ENCODE measurements at places on chromosomes 7 and 10.

- no peak for DNase-seq
Measured at GRCh38 chr7:2904202-2904601, 60.1 kb upstream of the GNA12 start.

- no peak for DNase-seq
Measured at GRCh38 chr7:17556247-17556956, 257.9 kb downstream of the AHR start.

DNA sequence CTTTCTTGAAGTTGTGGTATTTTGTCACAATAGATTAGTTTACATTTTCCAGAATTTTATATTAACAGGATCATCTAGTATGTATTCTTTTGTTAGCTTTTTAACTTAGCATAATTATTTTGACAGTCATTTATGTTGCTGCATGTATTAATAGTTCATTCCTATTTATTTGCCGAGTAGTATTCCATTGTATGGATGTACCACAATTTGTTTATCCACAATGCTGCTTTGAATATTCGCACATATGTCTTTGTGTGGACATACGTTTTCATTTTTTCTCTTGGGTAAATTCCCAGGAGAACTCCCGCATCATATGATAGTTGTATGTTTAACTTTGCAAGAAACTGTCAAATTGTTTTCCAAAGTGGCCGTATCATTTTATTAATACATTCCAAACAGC is 115.7 kb downstream of the CPEB3 start:
- no peak for DNase-seq

- DNase-seq, result no peak
Measured at GRCh38 chr10:62239994-62240393, 28.6 kb downstream of the RTKN2 start.

GRCh38 chr10:86371116-86371515 is 4.5 kb upstream of the GRID1 start:
- no peak for DNase-seq

DNA sequence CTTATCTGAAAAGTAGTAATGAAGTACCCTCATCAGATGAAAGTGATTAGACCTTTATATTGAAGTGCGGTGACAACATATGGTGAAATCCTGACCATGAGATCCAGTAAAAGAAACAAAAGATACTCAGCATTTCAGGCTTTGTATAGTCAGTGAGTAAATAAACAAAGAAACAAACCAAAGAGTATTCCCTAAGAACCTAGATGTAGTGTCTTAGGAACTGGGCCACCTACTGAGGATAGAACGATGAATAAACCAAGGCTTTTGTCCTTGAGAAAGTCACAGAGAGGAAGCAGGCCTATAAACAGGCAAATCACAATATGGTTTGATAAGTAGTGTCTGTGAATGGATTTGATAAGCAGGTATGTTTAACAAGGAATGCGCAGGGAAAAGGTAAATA is 46.2 kb downstream of the ZNF277 start:
- no peak for DNase-seq

GRCh38 chr10:102645388-102645740 is 1.1 kb downstream of the TRIM8 start:
- DNase-seq, result no peak

DNA sequence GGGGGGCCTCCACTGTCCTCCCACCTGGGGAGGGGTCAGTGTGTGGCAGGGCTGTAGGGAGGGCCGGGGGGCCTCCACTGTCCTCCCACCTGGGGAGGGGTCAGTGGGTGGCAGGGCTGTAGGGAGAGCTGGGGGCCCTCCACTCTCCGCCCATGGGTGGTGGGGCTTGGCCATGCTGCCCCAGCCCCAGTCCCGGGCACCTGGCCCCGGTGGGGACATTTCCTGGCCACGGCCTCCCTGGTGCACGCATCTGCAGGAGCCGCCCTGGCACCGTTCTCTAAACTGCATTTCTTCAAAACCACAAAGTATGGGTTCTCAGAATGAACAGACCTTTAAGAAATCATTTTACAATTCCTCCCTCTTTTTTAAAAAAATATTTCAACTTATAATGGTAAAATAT is 89.3 kb upstream of the PDGFA start:
- DNase-seq, result no peak

GRCh38 chr10:77577666-77578229 is 59.9 kb downstream of the KCNMA1 start:
- DNase-seq, result no peak

- no peak for DNase-seq
Measured at GRCh38 chr10:96325719-96326373, 21.6 kb downstream of the DNTT start.

DNA sequence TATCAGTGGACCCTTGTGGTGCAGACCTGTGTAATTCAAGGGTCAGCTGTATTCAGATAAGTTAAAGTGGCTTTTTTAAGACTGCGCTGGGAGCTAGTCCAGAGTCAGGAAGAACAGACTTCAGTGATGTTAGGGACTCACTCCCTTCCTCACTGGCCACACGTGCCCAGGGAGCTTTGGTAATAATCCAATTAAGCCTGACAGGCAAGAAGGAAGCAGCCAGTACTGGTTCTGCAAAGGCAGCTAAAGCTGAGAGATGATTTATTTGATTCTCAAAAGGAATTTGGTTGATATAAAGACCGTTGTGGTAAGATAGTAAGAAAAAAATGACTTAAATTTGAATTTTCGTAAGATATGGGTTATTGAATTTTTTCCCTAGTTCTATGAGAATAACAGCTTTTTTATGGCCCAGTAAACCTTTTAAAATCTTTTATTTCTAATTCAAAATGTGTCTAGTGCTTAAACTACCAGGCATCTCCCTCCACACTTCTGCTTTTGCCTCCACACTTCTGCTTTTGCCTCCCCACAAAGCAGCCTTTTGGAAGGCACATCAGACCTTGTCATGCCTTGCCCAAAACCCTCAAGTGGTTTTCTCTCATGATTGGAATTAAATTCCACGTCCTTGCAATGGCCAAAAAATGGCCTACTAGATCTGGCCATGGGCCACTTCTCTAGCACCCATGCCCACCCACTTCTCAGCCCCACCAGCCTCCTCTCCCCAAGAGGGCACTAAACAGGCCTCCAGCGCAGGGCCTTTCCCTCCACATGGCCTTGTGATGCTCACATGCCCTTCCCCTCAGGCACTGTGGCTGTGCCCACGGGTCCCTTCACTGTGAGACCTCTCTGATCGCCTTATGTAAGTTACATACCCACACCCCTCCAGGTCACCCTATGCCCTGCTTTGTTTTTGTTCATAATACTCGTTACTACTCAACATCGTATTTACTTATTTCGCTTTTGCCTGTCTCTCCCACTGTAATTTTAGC is 92.5 kb downstream of the POU6F2 start:
- DNase-seq, result no peak

DNA sequence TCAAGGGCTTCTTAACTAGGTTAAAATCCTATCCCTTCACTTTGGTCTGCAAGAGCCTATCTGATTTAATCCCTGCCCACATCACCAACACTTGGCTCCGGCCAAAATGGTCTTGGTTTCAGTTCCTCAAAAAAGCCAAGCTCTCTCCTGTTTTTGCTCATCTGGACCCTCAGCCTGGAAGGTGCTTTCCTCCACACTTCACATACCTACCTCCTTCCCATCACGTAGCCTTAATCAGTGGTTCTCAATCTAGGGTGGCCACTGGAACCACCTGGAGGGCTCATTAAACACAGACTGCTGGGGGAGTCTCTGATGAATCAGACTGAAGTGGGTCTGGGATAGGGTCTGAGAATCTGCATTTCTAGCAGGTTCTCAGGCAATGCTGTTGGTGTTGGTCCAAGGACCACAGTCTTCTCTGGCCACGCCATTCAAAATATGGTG is 227.0 kb upstream of the AOAH start:
- no peak for DNase-seq
